ENCODE measurements at places on chromosomes 4 and X. TPM values are rescaled to one million over a fixed set of nuclear protein-coding genes. Genes with fewer than 3 reads are reported as not detected.
A peak's percentile ranks its signal among the peaks of the same experiment; 100 is the strongest.

DNA sequence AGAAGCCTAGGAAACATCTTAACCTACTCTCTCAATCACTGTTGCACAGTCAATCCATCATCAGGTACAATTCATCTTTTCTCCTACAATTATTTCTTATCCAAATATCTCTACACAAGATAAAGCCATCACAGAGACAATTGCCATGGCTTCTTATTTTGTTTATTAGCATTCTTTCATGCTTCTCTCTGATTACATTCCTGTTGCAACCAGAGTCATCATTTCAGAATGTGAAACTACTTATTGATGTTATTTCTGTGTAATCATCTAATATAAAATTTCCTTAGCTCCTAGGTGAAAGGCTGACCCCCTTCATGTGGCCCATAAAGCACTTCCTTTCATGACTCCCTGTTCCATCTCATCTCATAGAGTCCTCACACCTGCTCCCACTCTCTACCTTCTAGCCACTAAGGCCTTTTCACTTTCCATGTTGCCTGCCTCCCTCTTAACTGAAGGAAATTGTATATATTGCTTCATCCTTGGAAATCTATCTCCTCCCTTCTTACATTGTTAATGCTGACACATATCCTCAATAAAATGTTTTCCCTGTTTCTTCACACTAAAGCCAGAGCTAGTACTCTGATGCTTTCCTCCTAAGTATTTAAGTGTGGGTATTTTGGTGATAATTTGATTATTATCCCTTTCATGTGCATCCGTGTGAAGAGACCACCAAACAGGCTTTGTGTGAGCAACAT lies 829.9 kb downstream of the FAT4 start:
- H3K4me1 ChIP-seq = no peaks in the 10 kb centered on the region
- no peak for DNase-seq
- no peak overlapping the region for H3K27ac ChIP-seq
- no peaks in the 10 kb centered on the region for H3K36me3 ChIP-seq

DNA sequence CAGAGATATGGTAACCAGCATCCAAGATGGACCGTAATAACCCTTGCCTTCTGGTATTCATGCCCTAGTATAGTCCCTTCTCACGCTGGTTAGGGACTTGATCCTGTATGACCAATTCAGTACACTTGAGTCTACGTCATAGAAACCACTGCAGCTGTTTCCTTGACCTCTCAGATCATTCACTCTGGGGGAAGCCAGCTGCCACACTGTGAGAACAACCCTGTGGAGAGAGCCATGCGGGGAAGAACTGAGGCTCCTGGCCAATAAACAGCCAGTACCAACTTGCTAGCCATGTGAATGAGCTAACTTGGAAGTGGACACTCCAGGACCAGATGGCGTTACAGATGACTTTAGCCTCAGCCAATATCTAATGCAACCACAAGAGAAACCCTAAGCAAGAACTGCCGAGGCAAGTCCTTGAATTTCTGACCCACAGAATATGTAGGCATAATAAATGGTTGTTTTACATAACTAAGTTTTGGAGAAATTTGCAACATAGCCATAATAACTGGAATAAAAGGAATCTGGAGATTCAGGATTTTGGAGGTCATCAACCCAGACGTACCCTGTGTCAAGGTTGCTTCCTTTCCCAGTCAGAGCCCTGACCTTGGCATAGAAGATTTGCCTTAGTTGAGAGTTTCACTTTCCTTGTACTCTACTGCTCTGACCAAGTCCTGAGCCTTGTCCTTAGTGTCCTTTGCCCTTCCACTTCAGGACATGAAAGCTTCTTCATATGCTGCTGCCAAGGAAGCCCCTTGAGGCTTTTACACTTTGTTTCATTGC lies 87.3 kb upstream of the ZNF81 start:
- no peak overlapping the region for H3K27ac ChIP-seq
- no peak for DNase-seq
- no peaks in the 10 kb centered on the region for H3K4me1 ChIP-seq
- H3K4me3 ChIP-seq = no peak overlapping the region
- H3K36me3 ChIP-seq = no peaks in the 10 kb centered on the region

- H3K27ac ChIP-seq = no peak within 1 kb of the TSS
- no peaks in the 10 kb centered on the region for H3K36me3 ChIP-seq
- H3K4me3 ChIP-seq = peak within 1 kb of the TSS; percentile 72
- peak; percentile 57 for DNase-seq
Measured at GRCh38 chr4:150078041-150078578, at the start of gene DCLK2. DCLK2 (plus strand) TSS chr4:150078445; CDS start chr4:150079028, 583 bp downstream.

- H3K4me1 ChIP-seq = peaks cover 43% of the 10 kb centered on the region
- H3K4me3 ChIP-seq = no peak overlapping the region
- no peaks in the 10 kb centered on the region for H3K36me3 ChIP-seq
- no peak for DNase-seq
- H3K27me3 ChIP-seq = no peaks in the 10 kb centered on the region
Measured at GRCh38 chr4:173171987-173172386, 3.4 kb downstream of the GALNT7 start.

DNA sequence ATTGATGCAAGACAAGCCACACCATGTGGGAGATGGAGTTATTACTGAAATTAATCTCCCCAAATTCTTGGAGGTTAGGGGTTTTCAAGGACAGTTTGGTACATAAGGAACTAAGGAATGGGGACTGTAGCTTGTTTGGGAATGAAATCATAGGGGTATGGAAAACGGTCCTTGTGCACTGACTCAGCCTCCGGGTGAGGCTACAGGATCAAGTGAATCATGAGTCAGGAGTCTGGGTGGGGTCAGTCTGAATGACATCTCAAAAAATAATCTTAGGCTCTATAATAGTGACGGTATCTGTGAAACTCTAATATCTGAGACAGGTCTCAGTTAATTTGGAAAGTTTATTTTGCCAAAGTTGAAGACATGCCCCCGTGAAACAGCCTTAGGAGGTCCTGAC lies 128.5 kb upstream of the CYSLTR1 start:
- H3K27me3 ChIP-seq = no peaks in the 10 kb centered on the region
- H3K4me1 ChIP-seq = no peaks in the 10 kb centered on the region

DNA sequence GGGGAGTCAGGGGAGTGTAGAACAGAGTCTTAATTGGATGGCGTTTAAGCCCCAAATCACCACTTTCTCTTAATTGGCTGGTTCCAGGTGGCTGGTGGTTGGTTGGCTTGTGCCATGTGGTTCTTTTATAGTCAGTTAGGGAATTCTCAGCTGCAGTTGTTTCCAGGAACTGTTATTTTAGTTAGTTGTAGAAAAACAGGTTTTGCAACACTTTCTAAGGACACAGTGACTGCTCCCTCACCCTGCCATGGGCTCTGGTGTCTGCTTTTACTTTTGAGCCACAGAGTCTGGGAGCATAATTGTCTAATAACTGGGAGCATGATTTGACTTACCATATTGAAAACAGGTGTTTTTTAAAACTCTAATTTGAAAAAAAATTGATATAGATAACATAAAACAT lies 75.8 kb upstream of the PCDH18 start:
- H3K4me1 ChIP-seq = no peaks in the 10 kb centered on the region
- H3K27me3 ChIP-seq = no peaks in the 10 kb centered on the region
- no peak for DNase-seq
- H3K36me3 ChIP-seq = no peaks in the 10 kb centered on the region
- no peak overlapping the region for H3K4me3 ChIP-seq
- H3K27ac ChIP-seq = no peak overlapping the region

SMPX gene
- not detected for total RNA-seq

KCND1 gene
- total RNA-seq = 1.5 TPM
